ENCODE measurements at places on chromosomes 7 and 10. TPM values are rescaled to one million over a fixed set of nuclear protein-coding genes. Genes with fewer than 3 reads are reported as not detected.

The LIPF gene
- not detected for total RNA-seq

The GNGT1 gene
- total RNA-seq, result not detected

The ANLN gene
- total RNA-seq, result 1.5 TPM

The CYP2W1 gene
- total RNA-seq, result not detected

The LYZL1 gene
- total RNA-seq, result not detected

The SPDYE2 gene
- 0.58 TPM for total RNA-seq

The ZNF425 gene
- total RNA-seq, result 0.28 TPM

The SEC61A2 gene
- 20.0 TPM for total RNA-seq

The LLCFC1 gene
- total RNA-seq, result not detected

The HOXA4 gene
- not detected for total RNA-seq

The AFAP1L2 gene
- total RNA-seq, result 3.8 TPM

The EPHB6 gene
- 37.2 TPM for total RNA-seq

The ADRB1 gene
- total RNA-seq, result 0.30 TPM

The SDK1 gene
- 0.63 TPM for total RNA-seq

GRCh38 chr10:131888186-131888604 lies 12.6 kb upstream of the PPP2R2D start:
- no peak for DNase-seq
- H3K4me3 ChIP-seq, result no peak overlapping the region
- no peaks in the 10 kb centered on the region for H3K4me1 ChIP-seq

DNA sequence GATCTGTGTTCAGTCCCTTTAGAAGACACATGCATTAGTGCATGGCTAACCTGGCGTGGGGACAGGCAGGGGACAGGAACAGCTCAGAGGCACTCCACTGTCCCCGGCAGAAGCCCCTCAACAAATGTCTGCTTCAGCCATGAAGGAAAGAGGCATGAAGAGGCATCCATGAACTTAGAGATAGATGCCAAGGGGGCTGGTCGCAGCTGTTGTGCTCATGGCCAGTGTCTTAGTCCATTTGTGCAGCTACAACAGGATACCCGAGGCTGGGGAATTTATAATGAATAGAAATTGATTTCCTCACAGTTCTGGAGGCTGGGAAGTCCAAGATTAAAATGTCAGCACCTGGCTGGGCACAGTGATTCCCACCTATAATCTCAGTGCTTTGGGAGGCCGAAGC lies 14.5 kb upstream of the GNA12 start:
- no peak for DNase-seq
- H3K36me3 ChIP-seq, result no peaks in the 10 kb centered on the region
- no peak overlapping the region for H3K27ac ChIP-seq
- H3K4me1 ChIP-seq, result peaks cover 14% of the 10 kb centered on the region

GRCh38 chr10:62647375-62648092 lies 157.0 kb upstream of the ADO start:
- no peak for DNase-seq
- no peaks in the 10 kb centered on the region for H3K27me3 ChIP-seq
- H3K4me1 ChIP-seq, result peaks cover 6% of the 10 kb centered on the region
- H3K36me3 ChIP-seq, result no peaks in the 10 kb centered on the region
- H3K27ac ChIP-seq, result no peak overlapping the region
- no peak overlapping the region for H3K4me3 ChIP-seq

GRCh38 chr10:67815571-67816059 lies 22.4 kb downstream of the DNAJC12 start:
- no peak overlapping the region for H3K27ac ChIP-seq
- no peaks in the 10 kb centered on the region for H3K36me3 ChIP-seq
- no peaks in the 10 kb centered on the region for H3K4me1 ChIP-seq
- no peak for DNase-seq
- no peak overlapping the region for H3K4me3 ChIP-seq
- H3K27me3 ChIP-seq, result no peaks in the 10 kb centered on the region

DNA sequence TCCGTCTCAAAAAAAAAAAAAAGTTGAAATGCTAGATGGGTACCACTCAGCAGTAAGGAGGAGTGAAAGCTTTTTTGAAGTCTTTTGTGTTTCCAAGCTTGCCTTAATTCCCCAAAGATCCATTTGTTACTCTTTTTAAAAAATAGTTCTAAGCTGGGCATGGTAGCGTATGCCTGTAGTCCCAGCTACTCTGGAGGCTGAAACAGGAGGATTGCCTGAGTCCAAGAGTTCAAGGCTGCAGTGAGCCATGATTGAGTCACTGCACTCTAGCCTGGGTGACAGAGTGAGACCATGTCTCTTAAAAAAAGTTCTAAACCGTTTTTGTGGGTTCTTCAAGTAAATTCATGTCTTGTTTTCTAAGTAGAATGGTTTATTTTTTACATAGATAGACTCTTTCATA lies 5.3 kb downstream of the TBC1D12 start:
- peaks cover 36% of the 10 kb centered on the region for H3K27me3 ChIP-seq
- no peaks in the 10 kb centered on the region for H3K36me3 ChIP-seq
- H3K4me1 ChIP-seq, result peaks cover 5% of the 10 kb centered on the region
- DNase-seq, result no peak
- H3K27ac ChIP-seq, result no peak overlapping the region

DNA sequence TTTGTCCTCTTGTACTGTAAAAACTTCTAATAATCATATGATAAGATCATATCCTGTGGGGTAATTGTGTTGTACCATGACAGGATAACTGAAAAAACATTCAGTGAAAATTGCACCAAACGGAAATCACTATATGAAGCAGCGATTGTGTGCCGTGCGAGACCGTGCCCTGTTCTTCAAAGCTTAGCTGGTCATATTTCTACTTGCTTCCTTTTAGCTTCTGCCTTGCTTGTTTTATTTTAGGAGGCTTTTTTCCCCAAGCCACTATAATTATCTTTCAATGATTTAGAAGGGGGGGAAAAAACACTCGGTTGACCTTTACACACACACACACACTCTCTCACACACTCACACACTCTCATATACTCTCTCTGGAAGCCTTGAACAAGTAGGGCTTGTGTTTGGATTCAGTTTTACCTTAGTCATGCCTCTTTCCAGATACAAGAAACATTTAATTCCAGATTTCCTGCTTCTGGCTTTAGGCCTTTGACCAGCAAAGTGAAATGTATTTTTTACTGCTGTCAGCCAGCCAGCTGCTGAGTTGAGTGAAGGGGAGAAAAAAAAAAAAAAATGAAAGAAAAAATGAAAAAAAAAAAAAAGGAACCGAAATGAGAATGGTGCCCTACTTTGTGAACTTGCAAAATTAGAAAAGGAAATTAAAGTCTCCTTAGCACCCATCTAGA lies 181.4 kb downstream of the ARID5B start:
- peak; percentile 47 for DNase-seq
- peak overlapping the region; percentile 35 for H3K4me3 ChIP-seq
- H3K27ac ChIP-seq, result peak overlapping the region; percentile 65
- no peaks in the 10 kb centered on the region for H3K27me3 ChIP-seq
- H3K36me3 ChIP-seq, result peaks cover 7% of the 10 kb centered on the region

DNA sequence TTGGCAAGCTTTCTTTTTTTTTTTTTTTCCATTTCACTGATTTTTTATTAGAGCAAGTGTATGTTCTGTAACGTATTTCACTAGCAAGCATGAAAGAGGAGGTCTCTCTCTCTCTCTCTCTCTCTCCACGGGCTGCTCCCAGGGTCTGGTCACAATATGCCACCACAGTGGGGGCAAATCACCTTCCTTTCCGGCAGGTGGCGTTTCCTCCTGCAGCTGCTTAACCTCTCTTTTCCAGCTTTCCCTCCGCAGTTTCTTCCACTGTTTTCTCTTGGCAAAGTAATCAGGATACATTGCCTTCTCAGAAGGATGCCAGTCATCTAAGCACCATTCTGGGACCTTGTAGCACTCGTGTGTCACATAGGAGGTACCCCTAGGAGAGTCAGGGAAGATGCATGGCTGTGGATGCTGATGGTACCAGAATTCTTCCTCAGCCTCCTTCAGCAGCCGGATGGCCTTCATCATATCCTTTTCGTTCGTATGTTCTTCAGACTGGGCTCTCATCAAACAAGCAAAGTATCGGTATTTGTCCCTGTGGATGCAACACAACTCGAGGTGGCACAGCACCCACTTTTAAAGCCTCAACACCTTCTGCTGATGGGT lies 197.3 kb upstream of the PODXL start:
- no peaks in the 10 kb centered on the region for H3K36me3 ChIP-seq
- no peak for DNase-seq
- H3K27me3 ChIP-seq, result no peaks in the 10 kb centered on the region

DNA sequence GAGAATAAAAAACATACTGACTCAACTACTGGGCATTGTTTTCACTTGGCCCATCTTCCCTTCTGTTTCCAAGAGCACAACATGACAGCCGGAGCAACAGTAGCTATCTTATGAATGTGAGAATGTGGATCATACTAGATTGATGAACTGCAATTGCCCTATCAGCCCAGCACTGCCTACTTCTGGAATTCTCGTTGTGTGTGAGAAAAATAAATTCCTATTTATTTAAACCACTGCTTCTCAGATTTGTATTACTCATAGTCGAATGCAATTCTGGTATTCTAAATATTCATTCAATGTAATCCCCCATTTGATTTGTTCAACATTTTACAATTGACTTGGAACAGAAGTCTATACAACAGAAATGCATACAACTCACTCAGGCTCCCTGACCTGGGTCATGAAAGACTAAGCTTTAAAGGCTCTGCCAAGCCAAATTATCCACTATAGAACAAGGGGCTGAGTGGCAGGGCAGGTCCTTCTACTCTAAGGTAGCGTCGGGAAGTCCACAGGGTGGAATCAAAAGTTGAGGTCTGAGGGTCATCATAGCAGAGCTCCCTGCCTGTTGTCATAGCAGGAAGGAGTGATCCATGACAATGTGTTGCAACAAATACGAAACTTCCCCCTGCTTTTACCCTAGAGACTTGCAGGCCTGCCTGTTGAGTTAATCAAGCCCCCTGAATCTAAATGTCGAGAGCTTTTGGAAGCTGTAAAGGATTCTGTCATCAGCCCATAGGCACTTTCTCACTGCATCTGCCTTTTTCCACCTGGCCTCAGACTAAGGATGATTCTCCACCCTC lies 12.4 kb upstream of the JAZF1 start:
- H3K4me1 ChIP-seq, result no peaks in the 10 kb centered on the region
- H3K27ac ChIP-seq, result no peak overlapping the region
- H3K4me3 ChIP-seq, result no peak overlapping the region

- H3K27ac ChIP-seq, result no peak overlapping the region
- no peaks in the 10 kb centered on the region for H3K4me1 ChIP-seq
- no peaks in the 10 kb centered on the region for H3K27me3 ChIP-seq
- H3K4me3 ChIP-seq, result no peak overlapping the region
- no peaks in the 10 kb centered on the region for H3K36me3 ChIP-seq
- no peak for DNase-seq
Measured at GRCh38 chr7:121011401-121011800, 22.9 kb downstream of the CPED1 start.

DNA sequence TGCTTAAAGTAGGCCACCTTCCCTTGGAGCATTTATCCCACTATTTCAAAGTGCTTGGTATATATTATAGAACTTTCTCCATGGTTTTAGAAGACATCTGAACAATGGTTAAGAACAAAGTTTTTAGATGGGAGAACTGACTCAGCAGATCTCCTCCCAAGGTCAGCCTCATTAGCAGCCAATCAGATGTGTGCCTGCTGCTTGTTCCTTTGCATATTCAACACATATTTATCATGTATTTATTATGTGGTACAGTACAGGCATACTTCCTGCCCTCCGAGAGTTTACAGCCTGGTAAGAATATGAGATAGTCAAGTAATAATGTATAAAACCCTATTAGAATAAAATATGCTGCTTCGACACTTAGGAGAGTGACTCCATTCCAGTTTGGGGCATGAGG lies 120.1 kb upstream of the NRP1 start:
- H3K4me3 ChIP-seq, result no peak overlapping the region
- no peaks in the 10 kb centered on the region for H3K4me1 ChIP-seq
- H3K27me3 ChIP-seq, result no peaks in the 10 kb centered on the region
- no peak for DNase-seq

GRCh38 chr7:131957338-131958020 lies 401.1 kb upstream of the PODXL start:
- no peak for DNase-seq
- no peak overlapping the region for H3K27ac ChIP-seq
- no peak overlapping the region for H3K4me3 ChIP-seq
- no peaks in the 10 kb centered on the region for H3K36me3 ChIP-seq
- no peaks in the 10 kb centered on the region for H3K27me3 ChIP-seq
- no peaks in the 10 kb centered on the region for H3K4me1 ChIP-seq

GRCh38 chr10:20100171-20100570 lies 283.9 kb downstream of the PLXDC2 start:
- no peak overlapping the region for H3K27ac ChIP-seq
- H3K4me1 ChIP-seq, result no peaks in the 10 kb centered on the region
- H3K36me3 ChIP-seq, result no peaks in the 10 kb centered on the region
- no peaks in the 10 kb centered on the region for H3K27me3 ChIP-seq

- H3K4me1 ChIP-seq, result peaks cover 12% of the 10 kb centered on the region
- H3K36me3 ChIP-seq, result no peaks in the 10 kb centered on the region
- H3K27me3 ChIP-seq, result peaks cover 10% of the 10 kb centered on the region
- no peak for DNase-seq
Measured at GRCh38 chr10:71435571-71436267, 39.0 kb downstream of the CDH23 start.

- H3K27ac ChIP-seq, result no peak overlapping the region
- H3K4me1 ChIP-seq, result peaks cover 3% of the 10 kb centered on the region
- H3K36me3 ChIP-seq, result no peaks in the 10 kb centered on the region
- H3K27me3 ChIP-seq, result peaks cover 41% of the 10 kb centered on the region
- DNase-seq, result no peak
Measured at GRCh38 chr10:132861116-132861691, 75.3 kb upstream of the NKX6-2 start.

DNA sequence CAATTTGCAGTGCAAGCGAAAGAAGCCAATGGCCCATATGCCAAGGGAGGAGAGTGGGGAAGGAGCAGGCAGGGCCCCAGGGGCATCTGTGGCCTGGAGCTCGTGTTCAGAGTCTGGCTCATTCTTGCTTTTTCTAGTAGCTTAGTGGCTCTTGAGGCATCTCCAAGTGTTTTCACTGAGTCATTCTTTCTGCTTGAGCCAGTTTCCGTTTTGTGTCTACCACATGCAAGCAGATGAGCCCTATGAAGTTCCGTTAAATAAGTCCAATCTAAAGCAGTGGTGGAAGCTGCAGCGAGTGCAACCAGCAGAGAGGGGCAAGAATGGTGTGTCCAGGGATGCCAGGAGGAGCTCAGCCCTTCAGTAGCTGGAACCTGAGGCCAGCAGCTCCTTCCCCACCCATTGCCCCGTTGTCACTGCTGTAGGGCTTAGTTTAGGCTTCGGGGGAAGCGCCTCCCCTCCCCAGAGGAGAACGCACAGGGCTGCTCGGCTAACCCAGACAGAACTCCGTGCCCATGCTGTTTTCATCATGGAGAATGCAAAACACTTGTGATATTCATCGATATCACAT lies 57.4 kb upstream of the EBF3 start:
- DNase-seq, result no peak
- H3K27me3 ChIP-seq, result no peaks in the 10 kb centered on the region
- H3K27ac ChIP-seq, result no peak overlapping the region
- H3K36me3 ChIP-seq, result no peaks in the 10 kb centered on the region
- H3K4me3 ChIP-seq, result no peak overlapping the region

- no peaks in the 10 kb centered on the region for H3K36me3 ChIP-seq
- H3K27me3 ChIP-seq, result no peaks in the 10 kb centered on the region
- no peak overlapping the region for H3K4me3 ChIP-seq
- H3K4me1 ChIP-seq, result no peaks in the 10 kb centered on the region
- no peak overlapping the region for H3K27ac ChIP-seq
Measured at GRCh38 chr7:133709036-133709880, 417.9 kb upstream of the LRGUK start.

All from T-cell (primary cell).